C1 segment of cervical spinal cord (tissue), 14 donors: ENCODE measurements at places on chromosomes 13 and 19.

DNA sequence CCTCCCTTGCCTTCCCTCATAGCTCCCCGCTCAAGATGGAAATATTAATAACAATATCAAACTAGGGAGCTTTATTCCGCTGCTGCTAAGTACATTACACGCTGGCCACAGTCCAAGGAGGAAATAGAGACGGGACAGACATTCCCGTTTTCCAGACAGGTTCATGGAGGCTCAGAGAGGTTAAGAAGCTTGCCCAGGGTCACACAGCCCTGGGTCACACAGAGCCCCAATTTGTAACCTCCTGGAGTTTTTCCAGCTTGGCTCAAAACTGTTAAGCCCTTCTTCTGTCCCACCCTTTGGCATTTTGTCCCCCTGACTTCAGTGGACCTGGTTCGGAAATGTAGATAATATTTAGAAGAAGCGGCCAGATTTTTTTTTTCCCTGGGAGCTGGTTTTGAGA is 2.0 kb downstream of the BICRA start:
- DNase-seq = no peak

GRCh38 chr13:40983259-40983658 is 35.9 kb downstream of the ELF1 start:
- DNase-seq = peak; percentile 27

- DNase-seq = no peak
Observed at GRCh38 chr19:53088091-53088490, 15.1 kb downstream of the ZNF160 start.

- no peak for DNase-seq
Observed at GRCh38 chr19:18340190-18340989, at the start of gene PGPEP1. Gene PGPEP1, plus strand, starts transcription at chr19:18340598. Its CDS starts 84 bp downstream, at chr19:18340682.

DNA sequence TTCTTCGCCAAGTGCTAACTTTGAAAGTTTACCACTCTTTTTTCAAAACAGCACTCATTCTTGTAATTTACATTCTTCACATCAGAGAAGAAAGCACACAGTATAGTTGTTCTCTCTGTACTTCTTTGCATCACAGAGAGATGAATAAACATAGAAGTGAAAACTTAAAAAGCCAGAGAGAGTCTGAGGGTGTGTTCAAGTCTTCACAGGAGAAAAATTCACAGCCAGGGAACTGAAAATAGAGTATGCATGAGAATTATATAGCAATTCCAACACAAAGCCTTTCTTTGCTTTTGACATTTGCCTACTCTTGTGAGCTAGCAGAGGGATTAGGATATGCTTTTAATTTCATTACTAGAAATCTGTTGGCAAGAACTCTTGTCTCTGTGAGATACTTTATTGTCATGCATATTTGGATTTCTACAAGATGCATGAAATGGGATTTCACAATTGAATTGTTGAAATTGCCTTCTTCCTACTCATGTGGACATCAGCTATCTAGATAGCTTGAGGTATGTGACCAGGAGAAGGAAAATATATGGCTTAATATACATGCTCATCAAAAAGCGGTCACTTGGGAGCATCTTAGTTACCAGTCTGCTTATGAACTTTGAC is 166.1 kb downstream of the SLC7A1 start:
- DNase-seq = no peak

DNA sequence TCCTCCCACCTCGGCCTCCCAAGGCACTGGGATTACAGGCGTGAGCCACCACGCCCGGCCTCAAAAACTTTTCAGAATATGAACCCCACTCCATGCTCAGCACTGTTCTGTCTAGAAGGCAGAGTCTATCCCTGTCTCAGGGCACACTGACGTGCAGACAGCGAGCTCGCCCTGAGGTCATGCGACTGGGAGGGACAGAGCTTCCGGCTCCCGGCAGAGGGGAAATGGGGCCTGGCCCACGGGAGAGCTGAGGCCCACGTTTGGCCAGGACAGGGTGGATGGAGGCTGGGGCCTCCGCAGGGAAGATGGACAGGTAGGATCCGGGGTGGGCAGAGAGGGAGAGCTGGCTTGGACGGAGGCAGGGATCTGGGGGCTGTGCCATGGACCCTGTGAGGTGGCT is 2.8 kb upstream of the AZU1 start:
- DNase-seq = no peak

GRCh38 chr13:43484432-43485225 is 302.1 kb downstream of the ENOX1 start:
- DNase-seq = peak; percentile 19

DNA sequence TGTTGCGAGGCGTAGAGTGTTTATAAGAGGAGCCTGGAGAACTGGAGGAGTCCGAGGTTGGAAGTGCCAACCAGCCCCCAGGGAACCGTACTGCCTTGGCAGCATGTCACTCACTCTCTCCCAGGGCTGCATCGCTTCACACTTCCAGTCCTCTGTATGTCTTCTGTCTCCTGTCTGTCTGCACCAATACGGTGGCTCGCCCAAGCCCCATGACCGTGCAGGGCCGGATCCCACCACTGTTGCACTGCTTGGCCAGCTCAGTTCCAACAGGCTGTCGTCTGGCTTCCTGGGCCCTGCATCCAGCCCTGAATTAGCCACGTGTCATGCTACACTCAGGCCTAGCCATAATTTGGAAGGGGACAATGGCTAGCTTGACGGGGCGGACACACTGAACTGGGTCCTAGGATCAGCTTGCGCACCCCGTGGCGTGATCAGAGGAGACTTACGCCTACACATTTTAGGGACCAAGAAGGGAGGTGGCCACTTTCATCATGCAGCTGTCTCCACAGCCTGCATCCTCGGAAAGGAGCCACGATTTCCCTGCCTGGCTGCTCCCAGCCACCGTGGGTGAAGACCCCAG is 147.1 kb downstream of the URI1 start:
- no peak for DNase-seq

GRCh38 chr19:51203916-51204315 is 21.0 kb upstream of the CD33 start:
- DNase-seq = no peak

DNA sequence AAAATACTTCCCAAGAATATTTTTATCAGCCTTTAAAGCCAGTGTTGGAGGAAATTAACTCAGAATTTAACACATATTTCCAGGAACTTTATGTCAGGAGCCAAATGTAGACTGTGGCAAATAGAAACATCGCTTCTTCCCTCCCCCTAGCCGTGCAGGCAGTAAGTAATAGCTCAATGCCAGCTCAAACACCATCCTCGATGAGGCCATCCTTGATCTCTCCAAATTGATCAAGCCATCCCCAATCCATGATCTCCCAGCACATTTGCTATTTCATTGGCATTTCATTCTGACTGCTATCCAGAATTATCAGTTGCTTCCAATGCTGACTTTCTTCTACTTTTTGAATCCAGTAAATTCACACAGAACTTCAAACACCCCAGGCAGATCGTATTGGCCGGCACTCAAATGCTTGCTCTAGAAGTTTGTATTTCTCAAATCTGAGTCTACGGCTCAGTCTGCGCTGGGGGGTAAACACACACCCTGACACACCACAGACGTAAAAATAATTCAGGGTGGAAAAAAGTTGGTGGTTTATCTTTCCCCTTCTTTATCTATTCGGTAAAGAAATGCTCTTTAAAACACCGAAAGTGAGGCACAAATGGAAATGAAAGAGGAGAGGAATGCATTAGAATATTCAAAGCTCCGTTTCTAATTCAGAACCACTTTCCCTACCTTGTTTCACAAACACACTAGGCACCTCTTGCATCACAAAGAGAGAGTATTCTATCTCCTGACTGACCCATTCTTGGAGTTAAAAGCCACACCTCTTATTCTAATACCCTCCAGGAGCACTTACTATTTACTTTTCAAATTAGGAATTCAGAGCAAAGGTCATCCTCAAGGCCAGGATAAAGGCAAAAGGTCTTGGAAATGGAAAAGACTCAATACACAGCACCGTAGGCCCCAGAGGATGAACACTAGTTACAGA is 991 bp downstream of the OBI1 start:
- DNase-seq = no peak

DNA sequence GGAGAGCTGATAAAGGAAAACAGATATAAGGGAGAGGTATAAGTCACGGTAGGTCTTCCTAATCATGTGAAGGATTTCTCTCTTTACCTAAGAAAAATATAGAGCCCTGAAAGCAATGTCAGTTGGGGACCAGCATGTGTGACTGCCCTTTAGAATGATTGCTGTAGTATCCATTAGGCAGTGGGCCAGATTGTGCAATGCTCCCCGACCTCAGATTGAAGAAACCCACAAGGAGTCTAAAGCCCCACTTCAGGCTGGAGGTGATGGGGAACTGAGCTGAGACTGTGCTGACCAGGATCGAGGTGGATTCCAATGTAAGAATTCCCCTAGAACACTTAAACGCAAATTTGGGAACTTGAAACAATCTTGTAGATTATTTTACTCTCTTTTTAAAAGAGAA is 614.4 kb downstream of the LIG4 start:
- DNase-seq = no peak

- DNase-seq = no peak
Observed at GRCh38 chr13:55869648-55870047, 1271.1 kb upstream of the PRR20A start.

GRCh38 chr13:39364947-39365468 is 238.0 kb downstream of the LHFPL6 start:
- DNase-seq = no peak

DNA sequence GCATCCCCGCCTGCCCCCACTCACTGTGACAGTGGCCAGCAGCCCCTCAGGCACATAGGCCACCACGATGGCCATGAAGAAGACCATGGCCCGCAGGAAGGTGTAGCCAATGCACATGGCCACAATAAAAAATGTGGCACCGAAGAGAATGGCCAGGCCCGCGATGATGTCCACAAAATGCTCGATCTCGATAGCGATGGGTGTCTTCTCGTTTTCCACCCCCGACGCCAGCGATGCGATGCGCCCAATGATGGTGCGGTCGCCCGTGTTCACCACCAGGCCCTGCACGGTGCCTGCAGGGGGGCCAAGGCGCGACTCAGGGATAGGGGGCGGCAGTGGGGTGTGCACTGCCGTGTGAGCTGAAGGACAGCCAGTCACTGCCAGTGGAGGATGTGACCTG is 3.7 kb downstream of the ATP4A start:
- DNase-seq = no peak

- no peak for DNase-seq
Observed at GRCh38 chr13:29746148-29746677, 104.2 kb downstream of the UBL3 start.

GRCh38 chr19:34145741-34146202 is 26.5 kb upstream of the LSM14A start:
- no peak for DNase-seq

DNA sequence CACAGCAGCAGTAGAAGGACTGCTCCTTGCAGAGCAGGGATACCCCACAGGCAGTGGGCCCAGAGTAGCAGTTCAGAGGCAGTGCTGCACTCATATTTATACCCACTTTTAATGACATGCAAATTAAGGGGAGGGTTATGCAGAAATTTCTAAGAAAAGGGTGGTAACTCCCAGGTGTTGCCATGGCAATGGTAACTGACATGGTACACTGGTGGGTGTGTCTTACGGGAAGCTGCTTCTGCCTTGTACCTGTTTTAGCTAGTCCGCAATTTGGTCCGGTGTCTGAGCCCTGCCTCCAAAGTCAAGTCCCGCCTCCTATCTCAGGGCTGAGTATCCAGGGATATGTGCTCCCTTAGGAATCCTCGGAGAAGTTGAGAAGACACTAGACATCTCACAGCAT is 79.2 kb upstream of the UQCRFS1 start:
- no peak for DNase-seq

GRCh38 chr13:34207872-34208271 is 389.9 kb downstream of the RFC3 start:
- no peak for DNase-seq

DNA sequence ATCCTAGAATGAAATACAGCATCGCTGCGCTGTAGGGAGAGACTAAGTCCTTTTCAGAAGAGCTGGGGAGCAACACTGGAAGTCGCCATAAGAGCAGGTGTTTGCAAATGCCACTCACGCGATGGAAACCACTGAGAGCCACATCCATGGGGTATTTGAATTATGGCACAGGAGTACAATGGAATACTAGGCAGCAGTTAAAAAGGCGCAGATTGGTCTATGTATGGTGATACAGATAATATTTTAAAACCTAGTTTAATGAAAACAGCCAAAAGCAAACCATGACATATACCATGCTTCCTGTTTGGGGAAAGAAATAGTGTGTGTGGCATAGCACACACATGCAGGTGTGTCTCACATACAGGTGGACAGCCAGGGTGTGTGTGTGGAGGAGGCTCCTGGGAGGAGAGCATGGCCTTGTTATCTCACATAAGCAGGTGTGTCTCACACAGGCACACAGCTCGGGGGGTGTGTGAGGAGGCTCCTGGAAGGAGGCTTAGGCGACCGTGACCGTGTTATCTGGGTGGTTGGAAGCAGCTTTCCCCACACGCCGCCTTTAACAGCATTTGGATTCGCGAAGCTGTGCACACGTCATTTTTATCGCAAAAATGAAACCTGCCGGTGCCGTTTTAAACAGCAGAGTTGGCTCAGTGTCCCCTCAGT is 33.6 kb downstream of the ADPRHL1 start:
- DNase-seq = no peak

GRCh38 chr19:17419154-17419620 is 660 bp upstream of the MVB12A start:
- DNase-seq = no peak

DNA sequence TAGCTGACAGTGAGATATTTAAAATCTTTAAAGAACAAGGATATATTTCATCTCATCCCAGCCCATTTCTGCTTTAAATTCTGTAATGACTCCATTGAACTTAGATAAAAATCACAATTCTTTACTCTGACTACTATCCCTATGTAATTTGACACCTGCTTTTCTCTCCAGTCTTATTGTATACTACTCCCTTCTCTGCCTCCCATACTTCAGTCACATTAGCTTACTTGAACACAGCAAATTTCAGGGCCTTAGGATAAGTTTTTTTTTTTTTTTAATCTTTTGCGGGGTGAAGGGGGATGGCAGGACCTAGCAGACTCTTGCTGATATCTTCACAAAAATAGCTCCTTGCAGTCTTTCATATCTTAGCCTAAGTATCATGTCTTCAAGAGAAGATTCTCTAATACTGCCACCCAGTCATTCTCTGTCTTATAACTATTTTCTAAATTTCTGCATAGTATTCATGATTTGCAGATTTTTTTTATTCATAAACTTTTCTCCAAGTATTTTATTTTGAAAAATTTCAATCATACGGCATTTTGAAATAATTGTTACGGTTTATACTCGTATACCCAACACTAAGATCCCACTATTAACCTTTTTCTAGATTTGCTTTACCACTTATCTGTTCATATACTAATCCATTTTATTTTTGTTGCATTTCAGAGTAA is 151.4 kb downstream of the PCCA start:
- DNase-seq = no peak

GRCh38 chr19:45863840-45864628 is at the start of gene FOXA3:
Gene FOXA3, plus strand, starts transcription at chr19:45864326. Its CDS starts 131 bp downstream, at chr19:45864457.
- DNase-seq = no peak
